Ovary (tissue), 10 donors: ENCODE measurements at places on chromosomes 2 and 18.
A peak's percentile ranks its signal among the peaks of the same experiment; 100 is the strongest.

- DNase-seq = no peak
Measured at GRCh38 chr2:208718828-208719227, 312.2 kb downstream of the PTH2R start.

DNA sequence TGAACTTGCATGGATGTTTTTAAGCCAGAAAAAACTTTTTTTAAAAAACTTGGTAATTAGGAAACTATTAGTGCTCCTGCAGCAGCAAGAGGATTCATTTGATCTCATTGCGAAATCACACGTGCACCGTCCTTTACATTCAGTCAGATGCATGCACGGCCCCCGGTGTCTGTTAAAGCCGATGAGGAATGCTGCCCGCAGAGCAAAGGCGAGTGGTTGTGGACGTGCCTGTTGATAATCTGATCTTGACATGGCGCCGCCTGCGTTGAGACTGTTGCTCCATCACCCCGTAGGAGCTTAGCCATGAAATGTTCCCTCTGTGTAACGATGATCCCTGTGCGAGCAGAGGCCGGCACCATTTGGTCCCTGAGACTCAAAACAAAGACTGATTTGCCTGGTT lies 300.0 kb downstream of the GBX2 start:
- DNase-seq = no peak

DNA sequence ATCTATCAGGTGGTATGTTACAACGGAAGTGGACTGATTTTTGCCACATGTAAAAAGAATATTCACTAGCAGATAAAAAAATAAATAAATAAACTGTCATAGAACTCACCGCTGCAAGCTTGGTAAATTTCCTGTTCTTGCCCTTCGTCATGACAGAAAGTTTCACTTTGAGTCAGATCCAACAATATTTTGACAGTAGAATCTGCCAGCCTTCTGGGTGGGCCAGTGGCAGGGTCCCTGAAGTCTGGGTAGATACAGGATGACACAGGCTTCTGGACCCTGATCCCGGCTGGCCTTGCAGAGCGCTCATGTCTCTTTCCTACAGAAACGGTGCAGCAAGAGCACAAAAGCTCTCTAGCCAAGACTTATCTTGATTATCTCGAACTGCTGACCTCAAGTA lies 97.8 kb upstream of the PMAIP1 start:
- no peak for DNase-seq

DNA sequence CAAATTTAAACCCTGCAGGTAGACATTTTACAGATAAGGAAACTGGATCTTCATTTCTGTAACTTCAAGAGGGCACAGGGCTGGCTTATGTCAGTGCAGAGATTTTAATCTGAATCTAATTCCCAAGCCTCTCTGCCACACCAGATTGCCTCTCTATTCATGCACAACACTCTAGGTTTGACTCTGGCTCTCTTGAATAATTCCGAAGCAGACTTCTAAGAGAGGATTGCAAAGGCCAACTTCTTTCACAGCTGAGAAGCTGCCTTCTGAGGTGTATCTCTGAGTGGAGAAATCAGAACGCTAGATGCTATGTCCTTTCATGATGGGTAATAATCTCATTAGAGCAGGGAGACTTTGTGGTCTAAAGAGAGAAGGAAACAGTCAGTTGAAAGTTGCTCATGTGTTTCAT lies 20.1 kb upstream of the MGAT5 start:
- no peak for DNase-seq

DNA sequence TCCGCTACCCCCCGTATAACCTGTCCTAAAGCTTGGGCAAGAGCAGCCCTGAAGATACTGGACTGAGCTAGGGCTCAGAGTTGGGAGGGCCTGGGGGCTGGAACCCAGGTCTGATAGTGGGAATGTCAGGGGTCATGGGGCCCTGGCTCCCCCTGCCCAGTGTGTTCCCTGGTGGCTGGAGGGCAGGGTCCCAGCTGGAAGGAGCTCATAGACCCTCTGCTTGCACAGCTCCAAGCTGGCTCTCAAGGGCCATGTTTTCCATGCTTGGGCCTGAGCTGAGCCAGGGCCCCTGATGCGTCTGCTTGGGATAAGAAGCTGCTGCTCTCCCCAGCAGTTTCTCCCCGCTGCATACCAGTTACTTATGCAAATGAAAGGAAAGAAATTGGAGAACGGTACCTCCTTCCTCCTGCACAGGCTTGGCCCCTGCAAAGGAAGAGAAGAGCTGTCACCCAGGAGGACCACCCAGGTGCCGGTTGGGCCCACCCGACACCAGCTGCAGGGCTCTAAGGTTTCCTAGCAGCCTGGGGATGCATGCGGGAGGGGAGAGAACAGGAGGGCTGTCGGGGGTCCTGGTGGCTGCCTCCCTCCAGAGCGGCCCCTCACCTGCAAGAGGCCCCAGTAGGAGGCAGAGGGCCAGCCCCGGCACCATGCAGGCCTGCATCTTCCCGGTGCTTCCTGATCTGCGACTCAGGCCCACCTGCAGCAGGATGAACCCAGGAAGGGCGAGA lies 628 bp downstream of the OTOS start:
- DNase-seq = no peak

- DNase-seq = no peak
Measured at GRCh38 chr18:4587204-4587603, 132.1 kb upstream of the DLGAP1 start.

DNA sequence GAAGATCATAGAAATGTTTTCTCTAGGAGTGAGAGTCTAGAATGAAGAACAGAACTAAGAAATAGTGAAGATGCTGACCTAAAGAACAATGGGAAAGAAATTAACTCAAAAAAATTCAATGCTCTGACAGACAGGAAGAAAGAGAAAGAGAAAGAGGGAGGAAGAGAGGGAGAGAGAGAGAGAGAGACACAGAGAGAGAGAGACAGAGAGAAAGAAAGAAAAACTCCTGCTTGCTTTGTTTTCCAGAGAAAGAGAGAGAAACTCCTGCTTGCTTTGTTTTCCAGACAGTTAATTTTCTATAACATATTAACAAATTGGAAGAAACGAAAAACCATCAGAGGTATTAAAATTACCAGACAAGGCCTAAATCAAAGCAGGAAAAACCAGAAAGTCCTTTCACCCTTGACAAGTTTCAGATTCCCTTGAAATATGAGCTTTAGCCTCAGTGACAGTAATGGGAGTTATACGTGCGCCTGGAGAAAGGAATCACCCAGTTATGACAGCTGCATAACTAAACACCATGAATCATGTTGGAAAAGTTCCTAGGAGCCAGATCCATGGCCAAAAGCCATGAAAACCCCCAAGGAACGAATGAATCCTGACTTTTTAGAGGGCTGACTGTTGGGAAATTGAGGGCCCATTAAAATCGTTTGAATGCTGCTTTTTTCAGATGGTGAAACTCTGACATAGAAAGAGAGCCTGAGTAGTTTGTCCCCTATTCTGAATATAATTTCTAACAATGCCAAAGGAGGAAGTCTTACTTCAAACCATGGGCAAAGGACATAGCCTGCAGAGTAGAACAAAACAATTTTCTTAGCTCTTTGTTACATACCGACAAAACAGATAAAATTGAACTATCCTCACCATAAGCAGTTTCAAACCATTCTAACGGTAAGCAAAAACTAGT lies 228.6 kb upstream of the CHST9 start:
- DNase-seq = peak; percentile 19

DNA sequence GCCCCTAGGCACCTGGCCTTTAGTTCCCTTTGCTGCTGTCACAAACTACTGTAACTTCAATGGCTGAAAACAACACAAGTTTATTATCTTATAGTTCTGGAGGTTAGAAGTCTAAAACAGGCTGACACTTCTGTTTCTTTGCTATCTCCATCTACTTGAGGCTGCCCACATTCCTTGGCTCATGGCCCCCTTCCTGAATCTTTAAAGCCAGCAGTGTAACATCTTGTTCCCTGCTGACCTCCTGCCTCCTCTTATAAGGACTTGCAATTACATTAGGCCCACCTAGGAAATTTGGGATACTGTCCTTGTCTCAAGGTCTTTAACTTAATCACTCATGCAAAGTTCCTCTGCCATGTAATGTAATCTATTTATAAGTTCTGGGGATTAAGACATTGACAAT lies 6.5 kb downstream of the SMYD1 start:
- DNase-seq = no peak

GRCh38 chr2:61937886-61938285 lies 32.4 kb downstream of the COMMD1 start:
- DNase-seq = no peak

- DNase-seq = no peak
Measured at GRCh38 chr18:59298871-59299270, 19.6 kb downstream of the CPLX4 start.

DNA sequence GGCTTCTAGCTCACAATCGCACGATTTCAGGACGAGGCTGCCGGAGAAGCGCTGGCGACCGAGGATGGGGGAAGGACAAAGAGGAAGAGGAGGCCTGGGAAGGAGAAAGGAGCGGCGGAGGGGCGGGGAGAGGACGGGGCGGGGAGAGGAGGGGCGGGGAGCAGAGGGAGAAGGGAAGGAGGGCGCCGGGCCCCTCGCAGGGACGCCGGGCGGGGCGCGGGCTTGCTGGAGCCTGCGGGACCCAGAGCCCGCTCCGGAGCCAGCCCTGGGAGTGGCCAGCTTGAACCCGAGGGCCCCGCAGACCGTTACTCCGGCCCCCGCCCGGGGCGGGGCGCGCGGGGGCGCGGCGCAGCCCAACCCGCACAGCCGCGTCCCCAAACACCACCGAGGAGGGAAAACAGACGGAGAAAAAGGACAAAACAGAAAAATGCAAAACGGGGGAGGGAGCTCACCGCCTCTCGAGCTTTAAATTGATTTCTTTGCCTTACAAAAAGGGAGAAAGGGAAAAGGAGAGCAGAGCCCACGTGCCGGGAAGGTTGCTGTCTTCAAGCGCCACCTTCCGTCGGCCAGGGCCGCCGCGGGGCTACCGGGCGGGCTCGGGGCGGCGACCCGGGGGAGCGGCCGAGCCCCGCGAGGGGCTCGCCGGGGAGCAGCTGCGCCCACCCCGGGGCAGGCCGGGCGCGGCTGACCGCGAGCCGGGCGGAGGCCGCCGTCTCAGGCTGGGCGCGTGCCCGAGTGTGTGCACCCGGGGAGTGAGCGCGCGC lies 781 bp upstream of the SOX11 start:
- DNase-seq = no peak

GRCh38 chr2:97733341-97734035 lies 20.1 kb downstream of the ZAP70 start:
- no peak for DNase-seq

GRCh38 chr2:230872968-230873660 lies 8.4 kb downstream of the ITM2C start:
- DNase-seq = no peak
